ENCODE measurements at places on chromosomes 3 and 15.

DNA sequence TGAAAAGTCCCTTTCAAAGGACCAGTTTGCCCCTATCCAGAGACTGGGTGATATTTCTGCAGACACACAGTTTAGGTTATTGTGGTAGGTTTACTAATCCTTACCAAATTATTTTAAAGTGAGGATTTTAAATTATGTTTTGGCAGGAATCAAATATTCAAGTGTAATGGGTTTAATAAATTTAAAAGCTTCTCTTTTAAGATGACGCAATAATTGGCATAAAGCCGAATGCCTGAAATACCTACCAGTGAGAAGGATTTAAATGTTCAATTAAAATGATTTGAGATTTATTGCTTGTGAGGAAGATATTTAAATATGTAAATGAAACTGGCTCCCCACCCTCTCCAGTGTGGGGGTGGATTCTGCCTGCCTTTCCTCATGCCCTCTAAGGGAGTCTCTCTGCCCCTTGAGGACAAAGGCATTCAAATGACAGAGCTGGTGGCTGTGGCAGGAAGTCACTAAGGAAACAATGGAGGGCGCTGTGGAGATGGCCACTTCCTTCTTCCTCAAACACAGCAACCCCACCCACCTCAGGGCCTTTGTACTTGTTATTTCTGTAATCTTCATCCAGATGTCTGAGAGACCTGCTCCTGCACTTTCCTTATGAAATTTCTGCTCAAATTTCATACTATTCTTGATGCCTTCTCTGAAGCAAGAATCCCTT, 131.7 kb downstream of the TNIK start:
- DNase-seq = no peak

DNA sequence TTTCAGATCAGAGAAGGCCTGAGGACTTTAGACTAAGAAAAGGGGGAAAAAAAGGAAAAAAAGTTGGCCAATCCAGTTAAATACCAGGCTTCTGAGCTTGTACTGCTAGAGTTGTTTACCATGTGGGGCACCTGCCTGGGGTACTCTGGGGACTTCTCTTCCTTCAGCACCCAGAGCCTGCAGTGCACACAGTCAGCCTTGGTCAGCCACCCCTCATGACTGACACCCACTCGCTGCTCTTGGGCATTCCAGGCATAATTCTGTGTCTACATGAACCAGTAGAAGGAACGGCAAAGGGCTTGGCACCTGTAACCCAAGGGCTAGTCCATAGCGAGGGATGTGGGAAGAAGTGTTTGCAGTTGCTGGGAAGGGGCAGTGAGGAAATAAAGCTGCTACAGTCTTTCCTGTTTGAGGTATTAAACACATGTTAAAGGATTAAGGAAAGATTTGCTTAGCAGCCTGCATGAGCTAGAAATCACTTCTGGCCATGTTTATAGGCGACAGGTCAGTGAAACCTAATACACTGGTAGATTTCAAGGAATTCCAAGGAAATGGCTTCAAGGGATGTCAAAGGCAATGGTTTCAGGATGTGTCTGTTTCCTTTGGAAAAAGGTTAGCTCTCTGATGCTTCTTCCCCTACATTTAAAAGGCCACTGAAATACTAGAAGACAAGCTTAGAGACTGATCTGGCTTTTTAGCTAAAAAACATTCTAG, 232.5 kb downstream of the CHST2 start:
- no peak for DNase-seq

DNA sequence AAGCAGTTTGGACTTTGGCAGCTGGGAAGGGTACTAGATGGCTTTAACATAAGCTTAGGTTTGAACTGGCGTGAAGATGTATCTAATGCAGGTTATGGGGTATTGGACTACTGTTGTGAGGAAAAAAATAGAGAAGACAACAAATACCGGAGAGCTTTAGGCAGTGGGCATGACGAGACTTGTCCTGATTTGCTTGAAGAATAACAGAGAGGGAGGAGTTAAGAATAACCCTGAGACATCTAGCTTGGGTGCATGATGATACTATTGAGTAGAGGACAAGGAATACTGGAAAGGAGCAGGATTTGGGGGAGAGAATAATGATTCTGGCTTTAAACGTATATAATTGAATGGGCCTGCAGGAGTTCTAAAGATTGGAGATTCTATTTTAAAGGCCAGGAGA, 249.5 kb upstream of the AZI2 start:
- DNase-seq = no peak

DNA sequence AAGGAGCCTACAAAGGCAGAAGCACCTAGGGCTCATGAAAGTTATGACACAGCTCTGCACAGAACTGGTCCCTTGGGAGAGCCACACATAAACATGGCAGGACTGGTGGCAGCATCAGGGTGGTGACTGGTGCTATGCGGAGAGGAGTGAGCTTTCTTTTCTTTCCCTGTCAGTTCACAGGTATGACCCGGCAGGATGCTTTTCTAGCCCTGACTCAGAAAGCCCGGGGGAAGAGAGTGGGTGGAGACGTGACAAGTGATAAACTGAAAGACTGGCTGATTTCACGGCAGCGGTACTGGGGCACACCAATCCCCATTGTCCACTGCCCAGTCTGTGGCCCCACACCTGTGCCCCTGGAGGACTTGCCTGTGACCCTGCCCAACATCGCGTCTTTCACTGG, 103.0 kb downstream of the LARS2 start:
- no peak for DNase-seq

DNA sequence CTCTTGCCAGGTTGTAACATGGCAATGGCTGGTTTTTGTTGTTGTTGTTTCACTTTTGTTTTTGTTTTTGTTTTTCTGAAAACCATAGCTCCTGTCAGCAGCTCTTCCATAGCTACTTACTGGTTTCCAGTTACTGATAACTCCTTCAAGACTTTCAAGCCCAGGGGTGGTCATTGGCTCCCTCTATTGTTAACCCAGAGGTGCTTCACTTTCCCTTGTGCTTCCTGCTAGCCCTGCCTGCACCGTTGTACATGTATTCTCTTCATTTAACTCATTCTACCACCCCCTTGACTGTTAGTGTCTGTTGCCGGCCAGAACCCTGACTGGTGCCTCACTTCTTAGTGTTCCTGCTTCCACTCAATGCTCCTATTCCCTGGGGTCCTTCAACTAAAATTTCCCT, 4.2 kb upstream of the TRAT1 start:
- DNase-seq = no peak

DNA sequence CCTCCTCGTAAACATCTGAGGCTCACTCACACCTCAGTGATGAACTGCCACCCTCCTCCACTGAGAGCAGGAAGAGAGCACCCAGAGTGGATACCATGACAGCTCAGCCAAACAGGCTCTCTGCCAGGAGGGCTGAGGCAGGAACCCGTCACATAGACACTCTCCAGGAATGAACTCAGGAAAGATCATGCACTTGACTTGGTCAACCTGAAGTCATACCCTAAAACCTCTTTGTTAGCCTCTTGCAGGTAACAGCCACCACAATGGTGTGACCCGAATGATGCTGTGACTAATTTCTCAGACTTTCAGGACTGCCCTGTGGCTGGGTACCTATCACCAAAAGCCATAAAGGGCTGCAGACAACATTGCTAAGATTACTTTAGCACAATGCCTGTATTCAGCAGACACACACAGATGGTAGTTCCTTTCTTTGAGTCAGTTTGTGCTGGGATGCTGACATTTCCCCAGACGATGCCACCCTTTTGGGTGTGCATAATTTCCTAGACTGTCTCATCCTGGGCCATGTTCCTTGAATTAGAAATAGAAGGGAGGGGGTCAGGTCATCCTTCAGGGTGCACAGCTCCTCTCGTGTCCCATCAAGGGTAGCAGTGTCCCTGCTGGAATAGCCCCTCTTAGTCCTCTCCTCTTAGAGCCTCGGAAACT, 30.3 kb downstream of the CX3CR1 start:
- DNase-seq = no peak

DNA sequence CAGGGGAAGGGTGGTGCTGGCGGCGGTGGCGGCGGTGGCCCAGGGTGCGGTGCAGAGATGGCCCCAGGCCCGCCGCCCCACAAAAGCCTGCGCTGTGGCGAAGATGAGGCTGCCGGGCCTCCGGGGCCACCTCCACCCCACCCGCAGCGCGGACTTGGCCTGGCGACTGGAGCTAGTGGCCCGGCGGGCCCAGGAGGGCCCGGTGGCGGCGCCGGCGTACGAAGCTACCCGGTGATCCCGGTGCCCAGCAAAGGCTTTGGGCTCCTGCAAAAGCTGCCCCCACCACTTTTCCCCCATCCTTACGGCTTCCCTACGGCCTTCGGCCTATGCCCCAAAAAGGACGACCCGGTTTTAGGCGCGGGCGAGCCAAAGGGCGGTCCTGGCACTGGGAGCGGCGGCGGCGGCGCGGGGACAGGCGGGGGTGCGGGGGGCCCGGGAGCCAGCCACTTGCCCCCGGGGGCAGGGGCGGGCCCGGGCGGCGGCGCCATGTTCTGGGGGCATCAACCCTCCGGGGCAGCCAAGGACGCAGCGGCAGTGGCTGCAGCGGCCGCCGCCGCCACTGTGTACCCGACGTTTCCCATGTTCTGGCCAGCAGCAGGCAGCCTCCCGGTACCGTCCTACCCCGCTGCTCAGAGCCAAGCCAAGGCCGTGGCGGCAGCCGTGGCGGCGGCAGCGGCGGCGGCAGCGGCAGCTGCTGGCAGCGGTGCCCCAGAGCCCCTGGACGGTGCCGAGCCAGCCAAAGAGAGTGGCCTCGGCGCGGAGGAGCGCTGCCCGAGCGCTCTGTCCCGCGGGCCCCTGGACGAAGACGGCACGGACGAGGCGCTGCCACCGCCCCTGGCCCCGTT, 1.6 kb downstream of the SKOR1 start:
- DNase-seq = no peak

DNA sequence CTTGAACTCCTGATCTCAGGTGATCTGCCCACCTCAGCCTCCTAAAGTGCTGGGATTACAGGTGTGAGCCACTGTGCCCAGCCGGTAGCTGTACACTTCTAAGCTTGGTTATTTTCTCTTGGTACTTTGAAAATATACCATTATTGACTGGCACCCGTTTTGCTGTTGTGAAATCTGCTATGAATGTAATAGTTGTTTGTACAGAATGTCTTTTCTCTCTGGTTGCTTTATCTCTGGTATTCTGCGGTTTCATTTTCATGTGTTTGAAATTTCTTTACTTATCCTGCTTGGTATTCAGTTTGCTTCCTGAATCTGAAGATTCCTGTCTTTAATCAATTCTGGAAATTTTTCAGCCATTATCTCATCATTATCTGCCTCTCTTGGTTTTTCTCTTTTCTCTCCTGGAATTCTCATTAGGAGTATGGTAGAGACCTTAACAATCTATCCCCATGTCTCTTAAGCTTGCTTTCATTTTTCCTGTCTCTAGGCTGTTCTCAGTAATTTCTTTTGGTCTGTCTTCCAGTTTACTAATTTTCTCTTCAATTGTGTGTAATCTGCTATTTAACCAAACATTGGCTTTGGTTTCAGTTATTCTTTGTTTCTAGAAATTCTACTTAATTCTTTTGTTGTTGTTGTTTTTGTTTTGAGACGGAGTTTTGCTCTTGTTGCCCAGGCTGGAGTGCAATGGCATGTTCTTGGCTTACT, 2.8 kb upstream of the PAK2 start:
- no peak for DNase-seq

- DNase-seq = no peak
Observed at GRCh38 chr3:70248856-70249255, 63.6 kb downstream of the MDFIC2 start.

DNA sequence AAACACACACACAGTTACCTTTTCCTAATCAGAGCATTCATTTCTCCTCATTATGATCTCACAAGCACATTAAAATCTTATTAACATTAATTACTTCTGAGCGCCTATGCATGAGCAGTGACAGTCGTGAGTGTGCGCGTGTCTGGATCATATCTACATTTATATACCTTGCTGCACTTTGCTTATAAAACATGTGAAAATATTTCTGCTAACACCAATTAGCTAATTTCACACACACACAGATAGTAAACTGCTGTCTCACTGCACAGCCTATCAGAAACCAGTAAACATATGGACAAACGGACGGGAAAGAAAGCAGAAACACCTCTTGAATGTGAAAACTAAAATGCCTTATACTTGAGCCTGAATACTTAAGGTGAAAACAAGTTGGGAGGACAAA, 64.8 kb downstream of the ZBTB20 start:
- no peak for DNase-seq

DNA sequence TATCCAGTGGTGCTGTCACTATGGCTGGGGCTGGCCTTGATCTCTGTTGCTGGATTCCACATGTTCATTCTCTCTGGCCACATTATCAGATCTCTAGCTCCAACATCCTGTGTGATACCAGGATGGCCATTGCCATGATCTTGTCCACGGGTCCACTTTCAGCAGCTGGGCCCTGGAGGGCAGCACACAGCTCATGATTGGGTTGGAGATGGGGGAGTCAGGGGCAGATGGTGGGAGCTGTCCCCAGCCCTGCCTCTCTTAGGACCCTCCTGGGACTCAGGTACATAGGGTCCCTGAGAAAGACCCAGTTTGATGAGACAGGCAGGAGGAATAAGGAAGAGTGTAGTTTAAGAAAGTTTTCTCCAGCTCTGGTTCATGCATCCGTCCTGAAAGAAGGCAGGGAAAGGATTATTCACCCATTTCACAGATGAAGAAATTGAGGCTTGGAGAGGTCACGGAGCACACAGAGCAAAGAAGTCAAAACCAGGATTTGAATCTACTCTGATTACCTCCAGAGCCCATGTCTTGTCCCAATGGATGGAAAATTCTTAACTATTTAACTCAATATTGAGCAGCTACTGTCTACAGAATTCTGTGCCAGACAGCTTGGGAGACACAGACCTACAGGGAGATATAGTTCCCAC, 100.5 kb downstream of the LINGO1 start:
- DNase-seq = no peak

GRCh38 chr3:123163141-123163540, 38.6 kb upstream of the SEC22A start:
- no peak for DNase-seq

- no peak for DNase-seq
Observed at GRCh38 chr3:73270839-73271483, 209.5 kb downstream of the EBLN2 start.

DNA sequence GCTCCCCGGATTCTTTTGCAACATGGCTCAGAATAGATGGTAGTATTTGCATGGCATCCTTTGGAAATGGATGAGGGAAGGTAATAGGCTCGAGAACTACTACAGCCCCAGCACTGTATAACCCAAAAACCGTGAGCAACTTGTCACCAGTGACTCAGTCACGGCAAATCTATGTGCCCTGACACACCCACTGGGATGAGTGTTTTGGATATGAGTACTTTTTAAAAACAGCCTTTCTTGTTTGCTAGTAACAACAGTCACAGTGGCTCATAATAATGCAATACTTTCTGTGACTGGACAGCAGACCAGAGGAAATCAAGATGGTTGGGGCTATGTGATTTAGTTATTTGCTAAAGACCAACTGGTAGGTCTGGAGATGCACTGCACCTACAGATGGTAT, 299.6 kb downstream of the ULK4 start:
- no peak for DNase-seq

DNA sequence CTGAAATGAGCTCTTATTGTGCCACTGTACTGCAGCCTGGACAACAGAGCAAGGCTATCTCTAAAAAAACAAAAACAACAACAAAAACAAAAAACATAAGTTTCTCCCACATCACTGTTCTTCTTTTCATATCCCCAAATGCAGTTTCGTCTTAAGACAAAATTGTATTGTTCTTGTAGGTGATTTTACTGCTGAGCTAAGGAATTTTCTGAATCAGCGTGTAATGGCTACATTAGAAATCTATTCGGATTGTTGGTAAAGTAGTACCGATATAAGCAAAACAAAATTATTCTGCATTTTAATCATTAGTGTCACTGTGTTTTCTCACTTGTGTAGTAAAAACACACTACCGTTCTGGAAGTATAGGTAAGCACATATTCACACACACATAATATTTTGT, 512.5 kb downstream of the ROBO1 start:
- DNase-seq = no peak

GRCh38 chr15:41401904-41402267, 410 bp downstream of the NDUFAF1 start:
- DNase-seq = peak; percentile 57

GRCh38 chr3:139261754-139262586, 81.8 kb upstream of the MRPS22 start:
- DNase-seq = no peak

All from NCI-H2227 treated with DMSO at 0.1 percent for 48 hours (cell line).